A549 treated with CpdA at 1 μM for 4 hours (cell line): ENCODE measurements at places on chromosomes 1 and 21. TPM values are rescaled to one million over a fixed set of nuclear protein-coding genes. Genes with fewer than 3 reads are reported as not detected.

KCNJ9 gene
- total RNA-seq: 0.06 TPM in 1 of 5 replicates, not detected in the others

CALML6 gene
- 0.09 to 0.40 TPM (median 0.29 TPM) in 4 of 5 replicates, not detected in the other for total RNA-seq

CORT gene
- total RNA-seq: 0.13 to 0.32 TPM (median 0.21 TPM) in 3 of 5 replicates, not detected in the others

DONSON gene
- 14.5 to 23.0 TPM (median 18.1 TPM) in 5 replicates for total RNA-seq

SYT6 gene
- total RNA-seq: 0.66 to 0.90 TPM (median 0.72 TPM) in 5 replicates

OXCT2 gene
- 0.38 to 0.64 TPM (median 0.40 TPM) in 5 replicates for total RNA-seq

PRKAA2 gene
- 2.3 to 2.9 TPM (median 2.6 TPM) in 5 replicates for total RNA-seq

CYB5RL gene
- total RNA-seq: 2.9 to 3.4 TPM (median 3.1 TPM) in 5 replicates

CELA2A gene
- total RNA-seq: not detected in 5 replicates

AMY2A gene
- total RNA-seq: not detected in 5 replicates

LCE3E gene
- not detected in 5 replicates for total RNA-seq

FAAH gene
- 0.81 to 2.6 TPM (median 0.83 TPM) in 5 replicates for total RNA-seq

SPEN gene
- total RNA-seq: 37.9 to 39.8 TPM (median 39.2 TPM) in 5 replicates

ZNF697 gene
- 1.6 to 2.1 TPM (median 1.8 TPM) in 5 replicates for total RNA-seq

CA14 gene
- not detected in 5 replicates for total RNA-seq

ADAMTS4 gene
- 0.01 TPM in 1 of 5 replicates, not detected in the others for total RNA-seq

HS2ST1 gene
- 10.4 to 12.5 TPM (median 11.9 TPM) in 5 replicates for total RNA-seq

CRYAA gene
- not detected in 5 replicates for total RNA-seq

STIL gene
- 9.7 to 12.0 TPM (median 9.8 TPM) in 5 replicates for total RNA-seq

KLF18 gene
- total RNA-seq: not detected in 5 replicates

GCSAML gene
- not detected in 5 replicates for total RNA-seq

MX2 gene
- total RNA-seq: 0.01 to 0.19 TPM (median 0.13 TPM) in 4 of 5 replicates, not detected in the other

LRRIQ3 gene
- 0.81 to 1.1 TPM (median 0.94 TPM) in 5 replicates for total RNA-seq

LRRC38 gene
- not detected in 5 replicates for total RNA-seq

ANKRD35 gene
- 0.04 TPM in 1 of 5 replicates, not detected in the others for total RNA-seq

TMEM35B gene
- 14.5 to 19.9 TPM (median 16.7 TPM) in 5 replicates for total RNA-seq

KLHDC7A gene
- 1.2 to 2.0 TPM (median 1.3 TPM) in 5 replicates for total RNA-seq

OVAAL gene
- total RNA-seq: 0.05 to 0.19 TPM in 2 of 5 replicates, not detected in the others

LAMC1 gene
- total RNA-seq: 87.7 to 136 TPM (median 106 TPM) in 5 replicates

OR2T35 gene
- total RNA-seq: not detected in 5 replicates

RNU1-1 gene
- not detected in 5 replicates for total RNA-seq

CHIA gene
- not detected in 5 replicates for total RNA-seq

PADI3 gene
- total RNA-seq: 1.3 to 1.9 TPM (median 1.5 TPM) in 5 replicates

RHCE gene
- 0.02 to 0.12 TPM in 2 of 5 replicates, not detected in the others for total RNA-seq

E2F2 gene
- total RNA-seq: 2.3 to 2.7 TPM (median 2.5 TPM) in 5 replicates

FTCD gene
- total RNA-seq: 0.05 TPM in 1 of 5 replicates, not detected in the others

CACNA1S gene
- total RNA-seq: 0.02 TPM in 1 of 5 replicates, not detected in the others

CCDC181 gene
- 0.09 to 0.24 TPM (median 0.17 TPM) in 4 of 5 replicates, not detected in the other for total RNA-seq

THEM5 gene
- total RNA-seq: not detected in 5 replicates

SH2D5 gene
- 13.6 to 16.3 TPM (median 14.3 TPM) in 5 replicates for total RNA-seq

TBX19 gene
- total RNA-seq: 0.49 to 0.96 TPM (median 0.87 TPM) in 5 replicates

OR2L3 gene
- total RNA-seq: not detected in 5 replicates

LAMC2 gene
- total RNA-seq: 25.3 to 36.8 TPM (median 29.1 TPM) in 5 replicates

S100A2 gene
- 20.0 to 26.2 TPM (median 24.5 TPM) in 5 replicates for total RNA-seq
